ENCODE measurements at places on chromosomes 12 and 14.

DNA sequence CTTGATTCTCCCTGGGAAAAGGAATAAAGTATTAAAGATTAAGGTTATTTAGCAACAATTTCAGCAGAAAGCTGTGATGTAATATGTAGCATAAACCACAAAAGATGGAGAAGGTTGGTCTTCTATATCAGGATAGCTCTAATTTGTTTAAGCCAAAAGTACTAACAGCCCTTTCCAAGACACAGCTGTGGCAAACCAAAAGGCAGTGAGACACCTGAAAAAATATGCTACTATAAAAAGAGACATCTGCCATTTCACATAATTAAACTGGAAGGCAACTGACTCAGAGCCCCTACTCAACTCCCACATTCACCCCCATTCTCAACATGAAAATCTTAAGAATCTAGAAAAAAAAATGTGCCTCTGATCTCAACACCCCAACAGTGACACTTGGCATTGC is 390.2 kb upstream of the PRICKLE1 start:
- H3K4me1 ChIP-seq = no peaks in the 10 kb centered on the region
- H3K27ac ChIP-seq = no peak overlapping the region
- no peaks in the 10 kb centered on the region for H3K27me3 ChIP-seq
- no peak overlapping the region for H3K4me3 ChIP-seq
- H3K36me3 ChIP-seq = no peaks in the 10 kb centered on the region

GRCh38 chr14:56299306-56299984 is 181.2 kb downstream of the PELI2 start:
- no peaks in the 10 kb centered on the region for H3K27me3 ChIP-seq
- H3K4me3 ChIP-seq = no peak overlapping the region
- no peaks in the 10 kb centered on the region for H3K36me3 ChIP-seq
- DNase-seq = no peak

DNA sequence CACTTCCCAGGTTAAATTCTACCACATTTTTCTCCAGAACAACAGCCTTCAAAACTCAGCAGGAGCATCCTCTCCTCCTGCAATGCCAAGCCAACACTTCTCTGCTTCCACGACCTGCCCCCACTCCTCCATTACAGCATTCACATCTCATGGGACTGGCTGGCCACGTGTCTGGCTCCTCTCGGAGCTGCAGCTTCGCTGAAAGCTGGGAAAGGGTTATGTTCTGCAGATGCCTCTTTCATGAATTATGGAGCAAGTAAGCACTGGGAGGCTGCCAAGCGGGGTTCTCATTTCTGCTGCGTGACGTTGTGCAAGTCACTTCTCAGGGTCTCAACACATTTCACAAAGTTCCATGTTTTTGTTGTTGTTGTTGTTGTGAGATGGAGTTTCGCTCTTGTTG is 142.2 kb upstream of the RFLNA start:
- no peak for DNase-seq
- no peaks in the 10 kb centered on the region for H3K27me3 ChIP-seq
- H3K4me1 ChIP-seq = 0 out of 2 replicates have a peak, but pooled peaks cover 5% of the 10 kb centered on the region
- H3K4me3 ChIP-seq = no peak overlapping the region
- peak overlapping the region; percentile 28 for H3K27ac ChIP-seq

GRCh38 chr14:100290607-100291304 is 15.5 kb downstream of the SLC25A29 start:
- no peak overlapping the region for H3K4me3 ChIP-seq
- DNase-seq = no peak
- no peaks in the 10 kb centered on the region for H3K36me3 ChIP-seq
- H3K27me3 ChIP-seq = no peaks in the 10 kb centered on the region
- 0 out of 2 replicates have a peak, but pooled peaks cover 4% of the 10 kb centered on the region for H3K4me1 ChIP-seq

- DNase-seq = no peak
- peaks cover 20% of the 10 kb centered on the region for H3K4me1 ChIP-seq
- no peaks in the 10 kb centered on the region for H3K36me3 ChIP-seq
Observed at GRCh38 chr12:67669934-67670631, 21.5 kb downstream of the DYRK2 start.

GRCh38 chr14:95068521-95068920 is 88.8 kb downstream of the DICER1 start:
- no peak overlapping the region for H3K27ac ChIP-seq
- H3K27me3 ChIP-seq = no peaks in the 10 kb centered on the region
- H3K4me3 ChIP-seq = no peak overlapping the region
- H3K4me1 ChIP-seq = no peaks in the 10 kb centered on the region

DNA sequence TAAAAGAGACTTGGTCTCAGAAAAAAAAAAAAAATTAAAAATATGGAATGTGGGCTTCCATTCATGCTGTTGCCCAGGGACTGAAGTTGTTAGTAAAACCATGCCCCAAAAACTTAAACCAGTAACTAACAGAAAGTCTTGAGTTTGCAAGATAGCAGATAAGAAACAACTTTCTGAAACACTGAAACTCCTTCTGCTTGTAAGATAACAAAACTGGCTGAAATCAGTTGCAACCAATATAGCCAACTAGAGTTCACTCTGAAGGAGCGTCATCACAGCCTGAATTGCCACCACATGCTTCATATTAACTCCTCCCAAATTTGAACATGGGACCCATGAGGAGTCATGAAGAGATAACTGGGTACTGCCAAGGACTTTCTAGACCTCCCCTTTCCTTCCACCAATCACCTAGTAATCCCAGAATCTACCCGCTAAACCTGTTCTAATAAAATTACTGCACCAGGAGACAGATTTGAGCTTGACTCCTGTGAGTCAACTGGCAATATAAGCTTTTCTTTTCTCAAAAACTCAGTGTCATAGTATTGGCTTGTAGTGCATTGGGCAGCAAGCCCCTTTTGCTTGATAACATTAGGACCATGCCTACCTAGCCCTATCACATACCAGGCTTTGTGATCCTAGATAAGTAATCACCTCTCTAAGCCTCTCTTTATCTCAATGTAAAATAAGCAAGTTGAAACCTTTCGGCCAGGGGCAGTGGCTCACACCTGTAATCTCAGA is 53.6 kb downstream of the R3HDM2 start:
- H3K27me3 ChIP-seq = no peaks in the 10 kb centered on the region
- H3K4me1 ChIP-seq = peaks cover 12% of the 10 kb centered on the region
- no peaks in the 10 kb centered on the region for H3K36me3 ChIP-seq
- peak overlapping the region; percentile 34 for H3K27ac ChIP-seq

DNA sequence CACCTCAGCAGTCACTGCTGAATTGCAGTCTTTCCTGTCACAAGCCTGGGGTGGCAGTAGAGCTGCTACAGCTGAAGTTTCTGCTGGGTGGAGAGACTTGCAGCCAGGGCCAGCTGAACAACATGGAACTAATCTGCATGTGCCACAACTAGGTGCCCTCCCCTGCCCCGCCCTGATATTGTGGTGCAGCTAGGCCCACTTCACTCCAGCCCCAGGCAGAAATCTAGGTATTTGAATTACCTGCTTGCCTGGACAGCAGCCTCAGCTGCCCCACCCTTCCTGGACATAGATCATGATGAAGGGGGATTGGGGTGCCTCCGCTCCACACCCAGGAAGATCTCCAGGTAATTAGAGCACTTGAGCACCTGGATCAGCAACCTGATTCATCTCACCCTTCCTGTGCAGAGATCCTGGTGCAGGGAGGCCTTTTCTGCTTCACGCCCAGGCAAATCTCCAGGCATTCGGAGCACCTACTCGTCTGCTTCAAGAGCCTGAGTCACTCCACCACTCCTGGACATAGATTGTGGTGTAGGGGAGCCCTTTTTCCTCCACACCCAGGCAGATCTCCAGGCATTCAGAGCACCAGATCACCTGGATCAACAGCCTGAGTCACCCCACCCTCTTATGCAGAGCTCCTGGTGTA is 477.0 kb downstream of the SOX5 start:
- H3K4me1 ChIP-seq = no peaks in the 10 kb centered on the region
- no peaks in the 10 kb centered on the region for H3K36me3 ChIP-seq
- no peaks in the 10 kb centered on the region for H3K27me3 ChIP-seq
- DNase-seq = no peak
